Activated naive CD8-positive, alpha-beta T cell treated with anti-CD3 and anti-CD28 coated beads for 36 hours (primary cell): ENCODE measurements at places on chromosomes 16 and 17. TPM values are rescaled to one million over a fixed set of nuclear protein-coding genes. Genes with fewer than 3 reads are reported as not detected.

GRCh38 chr17:3926860-3927627 is 10.8 kb upstream of the P2RX1 start:
- DNase-seq = no peak

DNA sequence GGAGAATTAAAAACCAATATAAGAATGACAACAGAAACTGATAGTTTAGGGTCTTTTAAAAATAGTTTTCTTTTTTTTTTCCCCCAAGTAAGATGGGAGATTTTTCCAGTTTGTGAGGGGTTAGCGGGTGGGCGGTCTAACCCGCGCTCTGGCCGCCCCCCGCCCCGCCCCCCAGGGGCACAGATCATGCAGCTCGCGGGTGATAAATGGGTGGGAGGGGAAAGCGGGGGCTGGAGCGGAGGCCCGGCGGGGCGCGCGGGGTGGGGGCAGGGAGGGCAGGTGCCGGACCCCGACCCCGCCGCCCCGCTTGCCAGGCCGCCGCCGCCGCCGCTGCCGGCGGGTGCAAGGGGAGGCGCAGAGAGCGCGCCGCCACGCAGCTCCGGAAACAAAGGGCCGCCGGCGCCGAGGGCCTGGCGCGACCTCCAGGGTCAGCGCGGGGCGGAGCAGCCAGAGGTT is 60.1 kb upstream of the GSE1 start:
- DNase-seq = no peak

- no peak for DNase-seq
Observed at GRCh38 chr17:13158494-13159240, 140.8 kb upstream of the ELAC2 start.

Gene SDR42E2
- not detected for total RNA-seq

DNA sequence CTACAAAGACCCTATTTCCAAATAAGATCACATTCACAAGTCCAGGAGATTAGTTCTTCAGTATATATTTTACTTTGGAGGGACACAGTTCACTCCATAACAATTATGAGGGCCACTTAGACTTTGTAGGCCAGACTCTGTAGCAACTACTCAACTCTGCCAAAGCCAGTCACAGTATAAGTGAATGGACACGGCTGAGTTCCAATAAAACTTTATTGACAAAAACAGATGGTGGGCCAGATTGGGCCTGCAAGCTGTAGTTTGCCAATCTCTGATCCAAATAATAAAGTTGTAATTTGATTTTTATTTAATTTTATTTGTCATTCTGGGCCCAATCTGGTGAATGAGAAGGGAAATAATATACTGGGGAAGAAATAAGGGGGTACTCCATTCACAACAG is 101.1 kb downstream of the ZNF18 start:
- no peak for DNase-seq
